ENCODE measurements at places on chromosomes 13 and 19. TPM values are rescaled to one million over a fixed set of nuclear protein-coding genes. Genes with fewer than 3 reads are reported as not detected.

- H3K27ac ChIP-seq, result 0 out of 2 replicates have a peak overlapping the region, but pooled peaks have one; percentile 1
- no peak overlapping the region for H3K4me3 ChIP-seq
- peaks cover 61% of the 10 kb centered on the region for H3K36me3 ChIP-seq
These were observed 5.3 kb downstream of the SAMD4B start for GRCh38 chr19:39347332-39348164.

DNA sequence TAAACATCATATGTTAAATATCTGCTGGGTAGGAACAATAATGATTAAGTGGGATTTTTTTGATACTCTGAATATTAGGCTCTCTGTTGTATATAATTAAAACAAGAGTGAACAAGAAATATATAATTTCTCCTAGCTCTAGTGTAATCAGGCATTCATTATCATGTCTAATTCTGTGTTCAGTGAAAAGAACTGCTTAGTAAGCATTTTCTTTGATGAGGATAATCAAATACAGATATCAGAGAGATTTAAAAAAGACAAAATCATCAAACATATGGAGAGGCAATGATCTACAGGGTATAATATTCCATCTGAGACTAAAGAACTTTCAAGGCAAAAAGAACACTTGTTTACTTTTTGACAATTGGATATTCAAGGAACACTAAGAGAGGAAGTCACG is 241.1 kb downstream of the DNAJC15 start:
- no peak overlapping the region for H3K4me3 ChIP-seq
- H3K4me1 ChIP-seq, result peaks cover 14% of the 10 kb centered on the region
- no peaks in the 10 kb centered on the region for H3K27me3 ChIP-seq
- no peaks in the 10 kb centered on the region for H3K36me3 ChIP-seq

GRCh38 chr13:112061367-112062061 is 5.4 kb upstream of the SOX1 start:
- no peaks in the 10 kb centered on the region for H3K36me3 ChIP-seq
- H3K4me1 ChIP-seq, result no peaks in the 10 kb centered on the region
- DNase-seq, result no peak
- no peak overlapping the region for H3K4me3 ChIP-seq
- no peak overlapping the region for H3K27ac ChIP-seq
- H3K27me3 ChIP-seq, result peaks cover 89% of the 10 kb centered on the region

DNA sequence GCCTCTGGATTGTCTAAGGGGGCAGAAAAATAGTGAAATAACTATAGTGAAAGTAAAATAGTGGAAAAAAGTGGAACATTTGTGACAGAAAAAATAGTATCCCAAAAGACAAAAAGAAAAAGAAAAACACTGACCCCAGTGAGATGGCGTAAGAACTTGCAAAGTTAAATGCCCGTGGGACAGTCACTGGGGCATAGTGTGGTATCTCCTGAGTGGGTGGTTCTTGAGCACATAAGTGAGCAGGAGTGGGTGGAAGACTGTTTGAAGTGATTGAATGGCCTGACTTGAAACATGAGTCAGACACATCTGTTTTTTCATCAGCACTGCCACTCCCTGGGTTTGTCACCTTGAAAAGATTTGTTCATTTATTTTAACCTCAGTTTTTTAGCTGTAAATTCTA is 2.5 kb downstream of the ZNF430 start:
- no peak overlapping the region for H3K4me3 ChIP-seq
- H3K36me3 ChIP-seq, result peaks cover 45% of the 10 kb centered on the region
- no peaks in the 10 kb centered on the region for H3K27me3 ChIP-seq
- DNase-seq, result no peak
- H3K4me1 ChIP-seq, result peaks cover 10% of the 10 kb centered on the region

GRCh38 chr19:2032296-2032941 is 16.9 kb upstream of the BTBD2 start:
- peak; percentile 78 for DNase-seq
- H3K27me3 ChIP-seq, result no peaks in the 10 kb centered on the region
- no peak overlapping the region for H3K4me3 ChIP-seq
- H3K27ac ChIP-seq, result peak overlapping the region; percentile 0
- peaks cover 23% of the 10 kb centered on the region for H3K4me1 ChIP-seq

DNA sequence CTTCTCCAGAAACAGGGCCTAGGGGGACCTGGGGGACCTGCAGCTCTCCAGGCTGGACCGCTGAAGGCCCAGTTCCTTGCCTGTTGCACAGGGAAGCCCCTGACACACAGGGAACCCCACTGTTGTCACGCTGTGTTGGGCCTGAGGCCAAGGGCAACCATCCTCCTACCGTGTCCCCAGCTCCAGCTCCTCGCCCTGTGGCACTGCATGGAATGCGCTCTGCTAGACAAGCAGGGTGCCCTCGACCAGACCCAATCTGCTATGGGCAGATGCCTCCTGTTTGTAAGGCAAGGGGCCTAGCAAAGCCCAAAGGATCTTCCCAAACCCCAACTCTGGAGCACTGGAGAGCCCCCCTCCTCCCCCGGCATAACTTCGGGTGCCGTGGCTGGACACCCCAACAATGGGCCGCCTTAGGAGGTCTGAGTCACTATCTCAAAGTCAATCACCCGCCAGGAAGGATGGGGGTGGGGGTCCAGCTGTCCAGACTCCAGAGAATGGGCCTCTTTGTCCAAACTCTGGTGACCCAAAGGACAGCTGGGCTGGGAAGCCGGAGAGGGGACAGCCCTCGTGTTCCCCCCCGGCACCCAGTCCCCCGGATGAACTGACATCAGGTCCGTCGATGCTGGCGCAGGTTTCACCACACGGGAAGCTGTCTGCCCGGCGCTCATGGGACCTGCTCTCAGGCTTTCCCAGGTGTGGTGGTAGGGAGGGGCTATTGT is 3.7 kb downstream of the BRSK1 start:
- peaks cover 3% of the 10 kb centered on the region for H3K4me1 ChIP-seq
- no peaks in the 10 kb centered on the region for H3K36me3 ChIP-seq
- no peaks in the 10 kb centered on the region for H3K27me3 ChIP-seq
- DNase-seq, result no peak
- no peak overlapping the region for H3K4me3 ChIP-seq

GRCh38 chr19:5967994-5968430 is 9.9 kb downstream of the RANBP3 start:
- H3K36me3 ChIP-seq, result peaks cover 53% of the 10 kb centered on the region
- H3K4me1 ChIP-seq, result peaks cover 10% of the 10 kb centered on the region
- H3K27ac ChIP-seq, result no peak overlapping the region
- peak; percentile 73 for DNase-seq
- no peaks in the 10 kb centered on the region for H3K27me3 ChIP-seq

GRCh38 chr13:30147421-30147820 is 159.9 kb downstream of the KATNAL1 start:
- H3K4me1 ChIP-seq, result peaks cover 22% of the 10 kb centered on the region
- H3K4me3 ChIP-seq, result no peak overlapping the region
- H3K27me3 ChIP-seq, result no peaks in the 10 kb centered on the region
- no peak for DNase-seq
- H3K27ac ChIP-seq, result no peak overlapping the region

DNA sequence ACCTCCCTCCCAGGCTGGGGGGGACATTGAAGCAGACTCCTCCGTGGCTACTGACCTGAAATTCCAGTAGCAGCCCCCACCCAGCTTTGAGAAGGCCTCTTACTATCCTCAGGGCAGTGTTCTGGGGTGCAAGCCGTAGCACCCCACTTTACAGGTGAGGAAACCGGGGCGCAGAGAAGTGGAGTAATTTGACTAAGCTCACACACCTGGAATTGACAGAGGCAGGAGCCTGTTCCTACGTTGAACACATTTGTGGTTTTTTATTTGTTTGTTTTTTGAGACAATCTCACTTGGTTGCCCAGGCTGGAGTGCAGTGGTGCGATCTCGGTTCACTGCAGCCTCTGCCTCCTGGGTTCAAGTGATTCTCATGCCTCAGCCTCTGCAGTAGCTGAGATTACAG is 14.6 kb upstream of the S1PR4 start:
- H3K27me3 ChIP-seq, result no peaks in the 10 kb centered on the region
- no peak overlapping the region for H3K27ac ChIP-seq
- no peak overlapping the region for H3K4me3 ChIP-seq
- no peaks in the 10 kb centered on the region for H3K36me3 ChIP-seq
- no peak for DNase-seq
- H3K4me1 ChIP-seq, result peaks cover 12% of the 10 kb centered on the region

DNA sequence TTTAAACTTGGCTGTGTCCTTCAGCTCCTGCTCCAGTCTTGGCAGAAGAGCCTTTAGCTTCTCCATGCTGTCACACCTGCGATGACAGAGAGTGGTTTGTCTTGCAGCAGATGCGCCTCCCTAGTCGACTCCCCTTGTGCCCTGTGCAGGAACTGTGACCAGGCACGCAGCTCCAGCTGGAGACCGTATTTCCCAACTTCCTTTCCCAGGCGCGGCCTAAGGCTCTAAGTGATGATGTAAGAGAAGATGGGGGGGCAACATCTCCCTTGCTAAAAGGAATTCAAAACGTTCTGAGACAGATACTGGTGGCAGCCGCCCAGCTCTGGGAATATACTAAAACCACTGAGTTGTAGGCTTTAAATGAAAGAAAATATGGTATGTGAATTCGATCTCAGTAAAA is 16.3 kb downstream of the DCUN1D2 start:
- H3K27me3 ChIP-seq, result no peaks in the 10 kb centered on the region
- H3K4me3 ChIP-seq, result no peak overlapping the region
- no peak for DNase-seq
- H3K4me1 ChIP-seq, result no peaks in the 10 kb centered on the region
- H3K36me3 ChIP-seq, result peaks cover 33% of the 10 kb centered on the region
- H3K27ac ChIP-seq, result no peak overlapping the region

DNA sequence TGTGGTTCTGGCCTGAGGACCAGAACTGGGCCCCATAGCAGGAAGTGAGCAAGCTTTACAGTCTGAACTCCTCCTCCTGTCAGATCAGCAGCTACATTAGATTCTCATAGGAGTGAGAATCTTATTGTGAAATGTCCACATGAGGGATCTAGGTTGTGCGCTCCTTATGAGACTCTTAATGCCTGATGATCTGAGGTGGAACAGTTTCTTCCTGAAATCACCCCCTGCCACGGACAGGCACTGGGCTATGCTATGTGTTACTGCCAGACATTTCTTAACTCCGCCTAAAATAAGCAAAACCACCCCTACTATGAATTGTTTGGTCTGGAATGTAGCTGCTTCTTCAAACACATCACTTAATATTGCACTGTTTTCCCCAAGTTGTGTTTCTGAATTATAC is 4.6 kb downstream of the FBXL3 start:
- no peak overlapping the region for H3K4me3 ChIP-seq
- H3K27me3 ChIP-seq, result no peaks in the 10 kb centered on the region
- DNase-seq, result no peak
- peaks cover 31% of the 10 kb centered on the region for H3K36me3 ChIP-seq
- peaks cover 14% of the 10 kb centered on the region for H3K4me1 ChIP-seq

- no peaks in the 10 kb centered on the region for H3K4me1 ChIP-seq
- H3K27ac ChIP-seq, result no peak overlapping the region
- DNase-seq, result no peak
These were observed 233.6 kb downstream of the POSTN start for GRCh38 chr13:37364956-37365355.

- no peak overlapping the region for H3K4me3 ChIP-seq
- no peak for DNase-seq
These were observed 173.1 kb downstream of the ABCC4 start for GRCh38 chr13:95128045-95128643.

GRCh38 chr19:3608750-3609322 is 2.2 kb upstream of the TBXA2R start:
- peaks cover 39% of the 10 kb centered on the region for H3K36me3 ChIP-seq
- H3K27ac ChIP-seq, result no peak overlapping the region
- H3K4me3 ChIP-seq, result no peak overlapping the region
- DNase-seq, result no peak
- H3K4me1 ChIP-seq, result peaks cover 20% of the 10 kb centered on the region

DNA sequence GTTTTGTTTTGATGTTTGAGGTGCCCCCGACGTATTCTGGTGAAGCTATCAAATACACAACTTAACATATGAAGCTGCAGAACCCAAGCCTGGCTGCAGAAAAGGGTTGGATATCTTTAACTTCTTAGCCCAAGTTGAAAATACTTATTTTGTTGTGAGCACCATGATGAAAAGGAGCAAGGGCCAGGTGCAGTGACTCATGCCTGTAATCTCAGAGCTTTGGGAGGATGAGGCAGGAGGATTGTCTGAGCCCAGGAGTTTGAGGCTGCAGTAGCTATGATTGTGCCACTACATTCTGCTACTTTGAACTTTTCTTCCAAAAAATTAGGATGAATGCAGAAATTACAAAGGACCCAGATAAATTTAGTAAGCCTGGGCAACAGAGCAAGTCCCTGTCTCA is 44.1 kb upstream of the UBE2L5 start:
- DNase-seq, result no peak
- no peak overlapping the region for H3K4me3 ChIP-seq
- no peak overlapping the region for H3K27ac ChIP-seq
- no peaks in the 10 kb centered on the region for H3K4me1 ChIP-seq

DNA sequence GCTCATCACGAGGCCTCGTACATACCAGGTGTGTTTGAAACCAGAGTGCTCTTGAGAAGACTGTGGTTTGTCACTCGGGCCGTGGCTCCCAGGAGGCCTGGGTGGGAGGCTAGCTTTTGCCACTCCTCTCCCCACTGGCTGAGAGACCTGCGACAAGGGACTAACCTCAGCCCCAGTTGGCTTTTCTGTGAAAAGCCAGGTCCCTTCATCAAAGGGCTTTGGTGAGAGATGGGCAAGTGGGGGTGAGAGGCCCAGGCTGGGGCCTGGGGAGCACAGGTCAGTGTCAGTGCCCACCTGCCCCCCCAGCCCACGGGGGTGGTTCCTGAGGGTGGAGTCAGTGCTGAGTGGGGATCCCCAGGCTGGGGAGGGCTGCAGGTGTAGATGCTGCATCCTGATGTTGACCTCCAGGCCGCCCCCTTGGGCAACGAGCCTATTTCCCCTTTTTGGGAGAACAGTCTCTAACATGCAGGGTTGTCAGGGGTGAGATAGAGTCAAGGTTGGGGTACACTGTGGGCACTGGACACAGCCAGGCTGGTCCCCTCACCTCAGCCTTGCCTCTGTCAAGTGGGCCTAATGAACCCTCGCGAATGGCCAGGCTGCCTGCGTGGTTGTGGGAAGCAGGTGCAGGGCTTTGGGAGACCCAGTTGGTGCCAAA is 661 bp downstream of the KCNJ14 start:
- no peaks in the 10 kb centered on the region for H3K27me3 ChIP-seq
- H3K27ac ChIP-seq, result no peak overlapping the region
- H3K4me3 ChIP-seq, result no peak overlapping the region
- H3K4me1 ChIP-seq, result no peaks in the 10 kb centered on the region
- no peak for DNase-seq

The C5AR1 gene
- not detected for total RNA-seq

The GAPDHS gene
- not detected for total RNA-seq

The NXNL1 gene
- not detected for total RNA-seq

The ZNF682 gene
- total RNA-seq, result 13.9 TPM

The ASF1B gene
- total RNA-seq, result 87.5 TPM

The SPC24 gene
- 120 TPM for total RNA-seq

The CELF5 gene
- total RNA-seq, result not detected

The MYPOP gene
- 1.4 TPM for total RNA-seq

Measured in SJSA1 (cell line).